ENCODE measurements at places on chromosomes 4 and X.

GRCh38 chr4:86367577-86367976 is 7.7 kb upstream of the MAPK10 start:
- no peak for DNase-seq

- no peak for DNase-seq
These were observed 8.4 kb downstream of the ATP10D start for GRCh38 chr4:47493238-47494123.

DNA sequence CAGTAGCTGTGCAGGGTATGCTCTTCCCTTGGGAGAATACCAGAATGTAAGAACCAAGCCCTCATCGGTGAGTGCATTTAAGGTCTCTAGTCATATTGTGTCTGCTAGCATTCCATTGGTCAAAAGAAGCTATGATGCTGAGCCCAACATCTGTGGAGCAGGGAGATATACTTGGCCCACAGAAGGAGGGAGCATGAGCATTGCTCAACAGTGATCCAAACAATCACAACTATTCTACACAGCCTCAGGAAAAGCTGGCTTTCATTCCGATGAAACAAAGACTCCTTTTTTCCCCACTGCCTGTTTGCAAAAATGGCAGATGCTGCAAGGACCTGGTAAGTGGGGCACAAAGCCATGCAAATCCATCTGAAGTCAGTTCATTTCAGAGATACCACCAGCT is 80.6 kb upstream of the DHX15 start:
- DNase-seq = no peak

- no peak for DNase-seq
These were observed 687.1 kb upstream of the MAGEB2 start for GRCh38 chrX:29528281-29528680.

GRCh38 chr4:77699731-77700210 is 94.2 kb downstream of the CXCL13 start:
- no peak for DNase-seq

DNA sequence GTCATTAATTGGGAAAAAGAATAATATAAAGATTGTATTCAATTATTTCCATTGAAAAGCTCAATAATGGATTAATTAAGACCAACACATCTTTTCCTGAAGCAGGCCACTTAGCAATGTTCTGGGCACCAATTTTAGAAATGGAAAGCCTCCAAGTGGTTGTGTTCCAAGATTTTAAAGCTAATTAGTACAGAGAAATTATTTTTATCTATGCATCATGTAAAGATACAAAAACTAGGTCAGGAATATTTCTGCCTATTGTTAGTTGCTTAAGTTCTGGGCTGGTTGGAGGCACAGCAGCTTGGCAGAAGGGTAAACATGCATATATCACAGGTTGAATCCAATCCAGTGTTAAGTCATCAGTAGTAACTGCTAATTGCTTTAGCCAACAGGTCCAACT is 101.9 kb downstream of the RASL11B start:
- no peak for DNase-seq

Measured in stimulated activated CD4-positive, alpha-beta T cell treated with anti-CD3 and anti-CD28 coated beads, TNF-alpha, amount 100 ng/mL, for 48 hours (primary cell).